IMR-90 (cell line): ENCODE measurements at places on chromosomes 13 and 19. TPM values are rescaled to one million over a fixed set of nuclear protein-coding genes. Genes with fewer than 3 reads are reported as not detected.

DNA sequence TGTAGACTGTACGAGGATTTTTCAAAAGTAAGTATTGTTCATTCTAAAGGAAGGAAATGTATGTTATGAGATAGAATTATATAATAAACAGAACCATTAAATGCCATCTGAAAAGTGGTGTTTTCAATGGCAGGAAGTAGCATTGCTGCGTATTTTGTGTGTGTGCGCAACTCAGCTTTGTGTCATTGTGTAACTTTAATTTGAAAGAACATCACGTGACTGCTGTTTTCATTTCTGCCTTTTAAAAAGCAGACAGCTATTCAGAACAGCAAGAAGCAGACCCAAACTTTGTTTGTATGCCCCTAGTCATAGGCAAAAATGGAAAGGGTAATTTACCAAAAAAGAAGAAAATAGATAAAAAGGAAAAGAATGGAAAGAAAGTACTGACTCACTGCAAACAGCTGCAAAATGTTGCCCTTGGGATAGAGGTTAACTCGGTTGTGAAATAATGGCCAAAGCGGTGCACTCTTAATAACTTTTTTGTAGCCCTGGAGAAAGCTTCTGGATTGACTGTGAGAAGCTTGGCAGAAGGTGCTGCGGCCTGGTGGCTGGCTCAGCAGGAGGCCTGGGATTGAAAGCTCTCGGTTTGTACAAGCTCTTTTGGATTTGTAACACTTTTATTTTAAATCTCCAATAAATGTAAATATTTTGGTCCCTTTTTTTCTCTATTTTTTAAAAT lies 97.3 kb downstream of the GGACT start:
- DNase-seq: peak; percentile 63

- no peak for DNase-seq
Measured at GRCh38 chr19:12953799-12954611, 3.0 kb downstream of the GADD45GIP1 start.

GRCh38 chr13:51221674-51222036 lies 543 bp upstream of the FAM124A start:
- no peak for DNase-seq

- no peak for DNase-seq
Measured at GRCh38 chr19:12783291-12783848, 7.9 kb upstream of the JUNB start.

- no peak for DNase-seq
Measured at GRCh38 chr19:18676692-18677091, 6.8 kb upstream of the CRTC1 start.

- DNase-seq: no peak
Measured at GRCh38 chr19:41172297-41173164, 20.5 kb upstream of the CYP2S1 start.

Gene KCNN4
- 0.54 and 0.83 TPM in 2 replicates for total RNA-seq

Gene CD79A
- not detected in 2 replicates for total RNA-seq

Gene ADGRE3
- total RNA-seq: not detected in 2 replicates
